ENCODE measurements at places on chromosomes 7 and 10. TPM values are rescaled to one million over a fixed set of nuclear protein-coding genes. Genes with fewer than 3 reads are reported as not detected.

DNA sequence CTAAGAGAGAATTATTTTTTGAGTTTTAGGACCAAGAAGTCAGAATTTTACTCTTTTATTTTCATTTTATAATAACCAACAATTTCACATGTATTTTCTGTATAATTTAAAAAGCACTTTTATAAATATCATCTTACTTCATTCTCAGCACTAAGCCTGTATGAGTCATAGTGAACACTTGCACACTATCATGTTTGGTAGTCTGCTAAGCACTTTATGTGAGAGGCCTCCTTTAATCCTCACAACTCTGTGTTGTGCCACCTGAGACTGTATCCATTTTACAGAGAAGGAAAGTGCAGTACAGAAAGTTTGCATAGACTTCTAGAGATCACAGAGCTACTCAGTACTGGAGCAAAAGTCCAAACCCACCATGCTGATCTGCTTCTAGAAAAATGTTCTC lies 939.6 kb downstream of the NRG3 start:
- no peak for DNase-seq
- H3K27me3 ChIP-seq: peaks cover 3% of the 10 kb centered on the region
- no peak overlapping the region for H3K27ac ChIP-seq
- no peaks in the 10 kb centered on the region for H3K4me1 ChIP-seq
- no peak overlapping the region for H3K4me3 ChIP-seq

DNA sequence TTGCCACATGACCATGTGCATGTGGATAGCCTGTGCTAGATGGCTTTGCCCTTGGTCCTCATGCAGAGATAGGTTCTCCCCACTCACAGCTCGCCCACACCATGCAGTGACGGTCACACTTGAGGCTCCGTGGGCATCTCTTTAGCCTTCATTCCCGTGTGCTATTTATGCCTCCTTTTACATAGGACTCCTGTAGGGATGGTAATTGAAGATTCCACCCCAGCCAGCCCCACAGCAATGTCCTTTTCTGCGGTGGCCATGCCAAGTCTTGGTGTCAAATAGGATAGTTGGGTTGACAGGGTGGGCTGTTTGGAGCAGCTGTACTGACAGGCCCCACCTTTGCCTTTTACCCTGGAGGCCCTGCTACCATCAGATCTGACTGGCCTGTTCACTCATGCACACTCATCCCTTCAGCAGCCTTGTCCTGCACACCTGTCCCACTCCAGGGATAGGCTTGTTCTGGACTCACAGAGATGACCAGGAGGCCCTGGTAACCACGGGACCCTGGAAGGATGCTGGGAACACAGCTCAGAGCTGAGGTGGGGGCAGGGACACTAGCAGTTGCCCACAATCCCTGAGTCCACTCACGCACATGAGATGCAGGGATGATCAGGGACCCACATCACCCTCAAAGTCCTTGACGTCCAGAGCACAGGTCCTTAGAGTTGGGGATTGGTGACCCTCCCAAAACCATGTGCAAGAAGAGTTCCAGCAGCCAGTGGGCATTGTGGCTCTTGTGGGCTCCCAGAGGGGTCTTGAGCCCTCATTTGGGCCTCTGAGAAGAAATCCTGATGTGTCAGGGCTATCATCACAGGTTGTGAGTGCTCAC lies 71.2 kb downstream of the ADCY1 start:
- H3K27me3 ChIP-seq: peaks cover 2% of the 10 kb centered on the region
- no peaks in the 10 kb centered on the region for H3K4me1 ChIP-seq
- H3K4me3 ChIP-seq: no peak overlapping the region
- no peak for DNase-seq

LIPF gene
- not detected for total RNA-seq

DNA sequence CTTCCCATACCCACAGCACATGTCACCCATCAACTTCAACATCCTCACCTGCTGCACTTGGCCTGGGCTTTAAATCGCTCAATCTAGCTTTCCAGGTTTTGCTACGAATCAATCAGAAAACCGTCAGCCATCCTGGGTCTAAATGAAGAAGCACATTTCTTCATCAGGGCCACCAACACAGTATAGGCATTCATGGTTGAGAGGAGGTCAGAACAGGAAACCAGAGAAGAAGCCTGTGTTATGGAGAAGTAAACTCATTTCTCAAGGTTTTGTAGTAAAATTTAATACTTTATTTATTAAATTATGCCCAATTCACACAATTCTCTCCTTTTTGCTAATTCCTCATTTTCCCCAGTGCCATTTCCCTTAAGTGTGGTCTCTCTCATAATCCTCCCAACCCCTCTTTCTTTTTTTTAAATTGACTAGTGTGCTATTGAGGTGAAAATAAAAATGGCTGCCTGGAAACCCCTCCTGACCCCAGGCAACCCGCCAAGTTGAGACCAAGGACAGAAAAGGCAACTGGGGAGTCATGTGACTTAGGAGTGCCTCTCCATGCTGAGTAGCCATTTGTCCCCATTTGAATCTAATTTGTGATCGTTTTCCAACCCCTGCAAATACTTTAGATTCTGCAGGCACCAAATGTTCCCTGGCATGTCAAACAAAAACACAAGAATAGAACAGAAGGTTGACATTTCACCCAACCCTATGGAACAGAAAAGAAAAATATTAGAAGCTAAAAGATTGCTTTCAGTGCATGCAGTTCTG lies 181.1 kb upstream of the NAMPT start:
- no peak for DNase-seq
- peak overlapping the region; percentile 77 for H3K27ac ChIP-seq
- peaks cover 3% of the 10 kb centered on the region for H3K36me3 ChIP-seq
- H3K4me3 ChIP-seq: peak overlapping the region; percentile 50
- peaks cover 37% of the 10 kb centered on the region for H3K4me1 ChIP-seq

AKR1B1 gene
- 52.8 TPM for total RNA-seq

GRCh38 chr10:28793482-28793881 lies 116.2 kb downstream of the BAMBI start:
- H3K36me3 ChIP-seq: no peaks in the 10 kb centered on the region
- peaks cover 9% of the 10 kb centered on the region for H3K4me1 ChIP-seq
- H3K27me3 ChIP-seq: no peaks in the 10 kb centered on the region
- H3K27ac ChIP-seq: no peak overlapping the region

DNA sequence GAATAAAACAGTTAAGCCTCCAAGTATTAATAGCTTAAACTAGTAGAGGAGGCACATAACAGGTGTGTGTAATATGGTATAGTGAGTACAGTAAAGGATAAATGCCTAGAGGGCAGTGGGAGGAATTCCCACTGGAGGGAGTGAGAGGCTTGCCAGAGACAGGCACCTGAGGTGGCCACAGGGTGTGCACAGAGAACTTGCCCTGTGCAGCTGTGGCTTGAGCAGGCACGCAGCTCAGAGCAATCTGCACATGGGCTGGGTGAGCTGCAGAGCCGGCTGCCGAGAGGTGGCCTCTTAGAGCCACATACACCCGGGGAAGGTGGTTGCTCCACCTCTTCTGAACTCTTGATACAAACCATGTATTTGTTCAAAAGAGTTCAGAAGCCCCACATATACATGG lies 237.1 kb downstream of the COBL start:
- H3K27ac ChIP-seq: no peak overlapping the region
- no peak for DNase-seq
- no peak overlapping the region for H3K4me3 ChIP-seq
- no peaks in the 10 kb centered on the region for H3K4me1 ChIP-seq
- H3K36me3 ChIP-seq: no peaks in the 10 kb centered on the region
- peaks cover 21% of the 10 kb centered on the region for H3K27me3 ChIP-seq

DNA sequence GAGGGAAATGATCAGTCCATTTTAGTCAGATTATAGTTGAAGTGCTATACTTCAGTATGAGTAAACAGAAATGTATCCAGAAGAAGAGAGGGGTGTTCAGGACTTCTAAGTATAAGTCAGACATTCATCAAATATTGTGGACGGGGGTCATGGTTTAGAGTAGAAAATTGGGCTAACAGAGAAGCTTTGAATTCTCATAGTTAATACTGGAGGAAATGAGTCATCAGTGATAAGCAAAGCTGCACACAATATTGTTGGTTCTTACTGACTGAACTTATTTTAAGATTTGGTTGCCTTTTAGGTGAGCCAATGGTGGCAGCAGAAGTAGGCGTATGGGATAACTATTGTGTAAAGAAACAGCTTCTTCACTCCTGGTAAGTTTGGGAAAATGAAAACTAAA lies 1.7 kb upstream of the SUMF2 start:
- peaks cover 33% of the 10 kb centered on the region for H3K36me3 ChIP-seq
- H3K4me3 ChIP-seq: no peak overlapping the region
- no peaks in the 10 kb centered on the region for H3K27me3 ChIP-seq
- DNase-seq: no peak
- peaks cover 27% of the 10 kb centered on the region for H3K4me1 ChIP-seq

DNA sequence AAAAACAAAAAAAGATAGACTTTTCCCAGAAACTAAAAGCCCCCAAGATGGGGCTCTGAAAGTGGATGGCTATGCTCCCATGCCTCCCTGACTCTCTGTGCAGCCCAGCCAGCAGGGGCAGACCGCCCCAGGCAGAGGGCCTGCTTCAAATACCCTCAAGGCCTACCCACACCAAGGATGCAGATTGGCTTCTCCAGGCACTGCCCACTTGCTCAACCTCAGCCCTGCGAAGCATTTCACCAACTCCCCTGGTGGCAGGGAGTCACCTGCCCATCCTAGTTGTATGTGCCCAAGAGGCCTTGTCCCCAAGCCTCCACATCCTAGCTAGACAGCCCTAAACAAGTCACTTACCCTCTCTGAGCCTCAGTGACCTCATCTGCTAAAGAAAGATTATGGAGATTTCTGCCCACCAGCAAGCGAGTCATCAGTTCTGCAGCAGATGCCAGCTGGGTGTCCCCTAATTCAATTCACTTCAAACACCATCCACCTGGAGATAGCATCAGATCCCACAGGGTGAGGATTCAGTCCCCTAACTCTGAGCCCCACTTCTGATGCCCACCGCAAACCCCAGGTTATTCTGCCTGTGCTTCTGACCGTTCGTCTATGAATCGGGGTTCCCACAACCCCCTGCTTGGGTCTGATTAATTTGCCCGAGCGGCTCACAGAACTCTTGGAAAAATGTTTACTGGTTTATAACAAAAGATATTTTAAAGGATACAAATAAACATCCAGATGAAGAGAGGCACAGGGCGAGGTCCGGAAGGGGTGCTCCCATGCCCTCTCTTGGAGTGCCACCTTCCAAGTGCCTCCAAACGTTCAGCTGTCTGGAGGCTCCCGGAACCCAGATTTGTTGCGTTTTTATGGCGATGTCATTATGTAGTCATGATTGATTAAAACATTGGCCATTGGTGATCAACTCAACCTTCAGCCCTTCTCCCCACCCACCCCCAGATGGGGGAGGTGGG lies 18.6 kb upstream of the ZMIZ1 start:
- peaks cover 20% of the 10 kb centered on the region for H3K4me1 ChIP-seq
- H3K27ac ChIP-seq: no peak overlapping the region
- peak; percentile 63 for DNase-seq
- H3K36me3 ChIP-seq: no peaks in the 10 kb centered on the region

ASCC1 gene
- 31.6 TPM for total RNA-seq

CREB5 gene
- total RNA-seq: 10.2 TPM

GRCh38 chr10:125848371-125848770 lies 25.0 kb downstream of the BCCIP start:
- no peak for DNase-seq
- H3K4me3 ChIP-seq: no peak overlapping the region
- no peaks in the 10 kb centered on the region for H3K4me1 ChIP-seq
- no peak overlapping the region for H3K27ac ChIP-seq

- no peak overlapping the region for H3K4me3 ChIP-seq
- H3K27ac ChIP-seq: peak overlapping the region; percentile 55
- H3K36me3 ChIP-seq: peaks cover 2% of the 10 kb centered on the region
- peaks cover 28% of the 10 kb centered on the region for H3K4me1 ChIP-seq
- no peaks in the 10 kb centered on the region for H3K27me3 ChIP-seq
These were observed 60.4 kb downstream of the ADD3 start for GRCh38 chr10:110067960-110068770.

- H3K4me3 ChIP-seq: no peak overlapping the region
- no peak overlapping the region for H3K27ac ChIP-seq
- H3K4me1 ChIP-seq: peaks cover 8% of the 10 kb centered on the region
- no peaks in the 10 kb centered on the region for H3K27me3 ChIP-seq
- H3K36me3 ChIP-seq: no peaks in the 10 kb centered on the region
These were observed 295.9 kb upstream of the ZNF32 start for GRCh38 chr10:43944381-43945093.

DNA sequence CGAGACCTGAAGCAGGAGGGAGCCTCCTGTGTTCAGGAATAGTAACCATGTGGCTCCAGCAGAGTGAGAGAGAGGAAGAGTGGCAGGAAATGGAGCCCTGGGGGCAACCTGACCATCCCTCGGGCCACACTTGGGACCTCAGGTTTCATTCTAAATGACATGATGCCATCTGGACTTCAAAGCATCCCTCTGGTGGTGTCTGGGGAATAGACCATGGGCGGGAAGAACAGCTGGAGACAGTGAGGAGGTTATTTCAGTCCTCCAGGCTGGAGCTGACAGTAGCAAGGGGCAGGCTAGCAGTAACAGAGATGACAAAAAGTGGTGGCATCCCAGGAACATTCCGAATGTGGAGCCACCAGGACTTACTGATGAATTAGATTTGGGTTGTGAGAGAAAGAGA lies 44.8 kb downstream of the AKR1B1 start:
- H3K36me3 ChIP-seq: no peaks in the 10 kb centered on the region
- H3K27ac ChIP-seq: no peak overlapping the region
- no peaks in the 10 kb centered on the region for H3K4me1 ChIP-seq

RNF32 gene
- 0.52 TPM for total RNA-seq

CYP3A7 gene
- not detected for total RNA-seq

DNA sequence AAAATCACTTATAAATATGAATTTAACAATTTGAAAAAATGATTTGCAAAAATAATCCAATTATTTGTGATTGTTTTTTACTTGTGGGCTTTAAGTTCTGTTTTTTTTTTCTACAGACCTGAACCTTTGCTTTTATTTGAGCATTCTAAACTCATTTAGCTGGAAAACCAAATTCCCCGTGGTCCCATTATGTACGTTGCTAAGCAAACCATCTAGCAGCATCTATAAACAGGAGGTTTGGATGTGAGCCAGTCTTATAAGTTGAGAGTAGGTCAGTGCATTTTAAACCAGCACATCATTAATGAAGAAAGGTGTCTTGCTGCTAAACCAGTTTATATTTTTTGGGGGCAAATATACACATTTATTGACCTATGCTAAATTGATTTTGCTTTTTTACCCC lies 77.3 kb downstream of the LRRN3 start:
- H3K27me3 ChIP-seq: no peaks in the 10 kb centered on the region
- H3K36me3 ChIP-seq: no peaks in the 10 kb centered on the region
- H3K4me1 ChIP-seq: peaks cover 16% of the 10 kb centered on the region
- H3K4me3 ChIP-seq: no peak overlapping the region
- no peak for DNase-seq
- H3K27ac ChIP-seq: no peak overlapping the region

GRCh38 chr10:84432891-84433290 lies 104.5 kb downstream of the CCSER2 start:
- no peak for DNase-seq
- peaks cover 4% of the 10 kb centered on the region for H3K36me3 ChIP-seq
- H3K27me3 ChIP-seq: no peaks in the 10 kb centered on the region
- no peak overlapping the region for H3K27ac ChIP-seq
- no peak overlapping the region for H3K4me3 ChIP-seq

Measured in chondrocyte (in vitro differentiated cells).